ENCODE measurements at places on chromosomes 3 and 15.

GRCh38 chr3:129746629-129747028 is 140.2 kb upstream of the PLXND1 start:
- DNase-seq = no peak

- DNase-seq = no peak
Observed at GRCh38 chr15:71701808-71702207, 108.5 kb upstream of the NR2E3 start.

DNA sequence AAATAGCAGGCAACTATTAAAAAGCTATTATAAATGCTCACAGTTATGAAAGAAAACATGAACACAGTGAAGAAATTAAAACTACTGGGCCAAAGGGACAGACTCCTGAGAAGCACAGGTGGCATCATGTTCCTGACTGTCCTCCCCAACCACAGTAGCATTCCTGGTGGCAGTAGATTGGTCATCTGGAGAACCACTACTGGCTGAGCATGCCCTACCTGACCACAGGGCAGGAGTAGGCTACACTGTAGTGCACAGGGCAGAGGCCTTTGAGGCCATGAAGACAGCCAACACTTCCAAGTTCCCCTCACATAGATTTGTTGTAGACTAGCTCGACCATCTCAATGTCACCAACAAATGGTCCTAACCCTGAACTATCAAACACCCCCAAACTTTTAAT is 49.2 kb downstream of the NBEAL2 start:
- DNase-seq = no peak

DNA sequence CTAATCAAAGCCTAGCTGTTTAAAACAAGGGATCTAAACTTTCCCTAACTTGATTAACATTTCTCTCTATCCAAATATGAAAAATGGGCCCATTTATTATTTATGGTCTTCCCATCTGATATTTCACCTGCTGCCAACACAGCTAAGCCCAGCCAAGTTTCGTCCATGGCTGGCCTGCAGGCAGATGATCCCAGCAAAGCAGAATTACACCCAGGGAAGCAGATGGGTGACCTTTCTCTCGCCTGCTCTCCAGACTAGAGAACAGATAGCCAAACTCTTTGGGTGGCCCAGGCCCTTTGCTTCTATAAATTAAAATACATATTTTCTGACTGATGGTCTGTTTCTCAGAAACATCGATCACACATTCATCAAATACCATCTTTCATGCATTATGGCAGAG is 1038.8 kb downstream of the AGBL1 start:
- DNase-seq = no peak

DNA sequence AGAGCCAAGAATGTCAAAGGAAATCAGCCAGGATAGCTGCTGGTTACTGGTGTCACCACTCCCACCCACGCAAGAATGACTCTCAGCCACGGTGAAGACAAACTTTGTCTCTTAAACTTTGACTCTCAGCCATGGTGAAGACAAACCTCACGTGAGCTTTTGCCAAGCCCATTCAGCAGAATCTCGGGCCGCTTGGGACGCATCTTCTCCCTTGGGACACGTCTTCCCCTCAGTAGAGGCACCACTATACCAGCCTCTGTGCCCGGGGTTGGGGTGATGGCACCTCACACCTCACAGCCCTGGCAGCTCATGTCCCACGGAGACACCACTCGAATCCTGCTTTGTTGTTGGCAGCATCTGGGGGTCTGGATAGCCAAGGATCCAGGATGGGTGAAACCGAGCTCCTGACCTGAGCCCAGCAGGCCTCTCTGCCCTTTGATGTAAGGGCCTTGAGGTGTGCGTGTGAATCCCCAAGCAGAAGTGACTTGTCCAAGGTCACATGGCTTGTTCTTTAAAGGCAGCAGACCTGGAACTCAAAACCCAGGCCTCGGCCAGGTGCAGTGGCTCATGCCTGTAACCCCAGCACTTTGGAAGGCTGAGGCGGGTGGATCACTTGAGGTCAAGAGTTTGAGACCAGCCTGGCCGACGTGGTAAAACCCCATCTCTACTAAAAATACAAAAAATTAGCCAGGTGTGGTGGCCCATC is 21.8 kb downstream of the RBPMS2 start:
- DNase-seq = no peak

DNA sequence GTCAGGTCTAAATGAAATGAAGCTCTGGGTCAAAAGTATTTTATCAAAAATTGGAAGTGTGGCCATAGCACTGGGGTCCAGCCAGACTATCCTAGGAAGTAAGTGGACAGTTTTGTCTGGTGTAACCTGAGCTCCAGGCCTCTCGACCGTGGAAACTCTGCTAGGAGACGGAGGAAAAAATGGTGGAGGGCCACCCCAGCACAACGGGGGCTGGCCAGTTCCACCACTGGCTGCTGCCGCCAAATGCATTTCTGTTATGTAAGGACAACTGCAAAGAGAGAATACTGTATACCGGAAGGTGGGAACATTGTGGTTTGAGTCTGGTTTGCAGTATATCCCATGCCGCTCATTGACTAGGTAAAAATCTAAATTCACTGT is 235.7 kb downstream of the GREM1 start:
- DNase-seq = no peak

DNA sequence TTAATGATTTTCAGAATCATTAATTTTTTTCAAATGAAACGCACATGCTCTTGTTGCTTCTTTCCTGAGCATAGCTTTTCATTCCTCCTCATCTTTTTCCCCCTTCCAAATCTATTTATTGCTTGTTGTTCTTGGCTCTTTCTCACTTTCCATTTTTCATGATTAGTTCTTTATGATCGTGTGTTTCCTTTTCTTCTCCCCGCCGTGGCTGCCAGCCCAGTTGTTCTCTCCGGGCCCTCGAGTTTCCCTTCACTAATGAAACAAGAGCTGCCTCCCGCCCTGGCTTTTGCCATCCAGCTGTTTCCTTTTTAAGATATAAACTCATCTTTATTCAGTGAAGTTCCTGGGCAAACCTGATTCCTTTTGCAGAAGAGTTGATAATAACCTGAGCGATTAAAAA is 170.2 kb upstream of the NR2F2 start:
- peak; percentile 67 for DNase-seq

DNA sequence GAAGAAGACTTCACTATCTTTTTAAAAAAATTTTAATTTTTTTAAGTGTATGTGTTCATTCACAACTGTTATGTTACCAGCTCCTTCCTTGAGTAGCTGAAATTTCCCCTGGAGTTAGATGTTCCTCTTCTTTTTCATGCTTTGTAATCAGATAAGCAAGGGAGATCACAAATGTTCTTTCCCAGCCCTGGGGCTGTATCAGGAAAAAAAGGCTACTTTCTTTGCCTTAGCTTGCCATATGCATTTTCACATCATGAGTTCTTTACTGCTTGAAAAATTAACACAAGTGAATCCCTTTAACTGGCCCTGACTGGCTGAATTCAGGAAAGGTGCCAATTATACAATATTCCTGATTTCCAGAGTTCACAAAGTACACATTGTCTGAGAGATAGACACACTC is 353.2 kb upstream of the ATP11B start:
- DNase-seq = no peak

GRCh38 chr3:32977861-32978260 is 26.4 kb downstream of the CCR4 start:
- no peak for DNase-seq

GRCh38 chr3:112817797-112818196 is 28.9 kb downstream of the CD200R1L start:
- DNase-seq = no peak

- DNase-seq = no peak
Observed at GRCh38 chr15:22224241-22224671, 143.9 kb downstream of the OR4M2 start.

GRCh38 chr3:191087391-191087790 is 111.7 kb upstream of the OSTN start:
- no peak for DNase-seq

DNA sequence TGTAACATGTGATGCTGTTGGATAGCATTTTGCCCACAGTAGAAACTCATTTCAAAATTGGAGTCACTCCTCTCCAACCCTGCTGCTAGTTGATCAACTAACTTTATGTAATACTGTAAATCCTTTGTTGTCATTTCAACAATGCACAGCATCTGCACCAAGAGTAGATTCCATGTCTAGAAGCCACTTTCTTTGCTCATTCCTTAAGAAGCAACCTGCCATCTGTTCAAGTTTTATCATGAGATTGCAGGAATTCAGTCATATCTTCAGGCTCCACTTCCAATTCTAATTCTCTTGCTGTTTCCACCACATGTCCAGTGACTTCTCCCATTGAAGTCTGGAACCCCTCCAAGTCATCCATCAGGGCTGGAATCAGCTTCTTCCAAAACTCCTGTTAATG is 42.9 kb downstream of the AKAP13 start:
- no peak for DNase-seq

- no peak for DNase-seq
Observed at GRCh38 chr15:48603123-48603500, 42.4 kb downstream of the FBN1 start.

DNA sequence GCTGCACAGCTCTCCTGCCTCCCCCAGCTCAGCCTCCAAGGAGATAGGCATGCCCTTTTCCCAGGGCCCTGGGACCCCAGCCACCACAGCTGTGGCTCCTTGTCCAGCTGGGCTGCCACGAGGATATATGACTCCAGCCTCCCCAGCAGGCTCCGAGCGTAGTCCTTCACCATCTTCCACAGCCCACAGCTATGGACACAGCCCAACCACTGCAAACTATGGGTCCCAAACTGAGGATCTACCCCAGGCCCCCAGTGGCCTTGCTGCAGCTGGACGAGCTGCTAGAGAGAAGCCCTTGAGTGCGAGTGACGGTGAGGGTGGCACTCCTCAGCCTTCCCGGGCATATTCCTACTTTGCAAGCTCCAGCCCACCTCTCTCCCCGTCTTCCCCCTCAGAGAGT is 20.5 kb upstream of the APEH start:
- no peak for DNase-seq

DNA sequence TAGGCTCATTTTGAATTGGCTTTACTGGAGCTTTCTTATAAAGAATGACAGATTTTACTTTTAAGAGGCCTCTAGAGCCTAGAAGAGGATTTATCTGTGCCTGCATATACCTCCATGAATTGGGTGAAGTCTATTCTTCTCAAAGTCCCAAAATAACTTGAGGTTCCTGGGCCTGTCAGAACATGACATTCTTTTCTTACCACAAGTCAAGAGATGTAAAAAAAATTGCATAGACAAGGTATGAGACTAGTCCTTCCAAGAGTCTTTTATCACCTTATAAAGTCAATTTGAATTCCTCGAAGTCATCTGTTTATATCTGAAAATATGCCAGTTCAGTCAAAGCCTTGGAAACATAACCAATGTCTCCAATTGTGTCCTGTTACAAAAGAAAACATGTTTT is 17.2 kb upstream of the CD200 start:
- no peak for DNase-seq

GRCh38 chr3:72628065-72628464 is 220.2 kb downstream of the SHQ1 start:
- DNase-seq = no peak

DNA sequence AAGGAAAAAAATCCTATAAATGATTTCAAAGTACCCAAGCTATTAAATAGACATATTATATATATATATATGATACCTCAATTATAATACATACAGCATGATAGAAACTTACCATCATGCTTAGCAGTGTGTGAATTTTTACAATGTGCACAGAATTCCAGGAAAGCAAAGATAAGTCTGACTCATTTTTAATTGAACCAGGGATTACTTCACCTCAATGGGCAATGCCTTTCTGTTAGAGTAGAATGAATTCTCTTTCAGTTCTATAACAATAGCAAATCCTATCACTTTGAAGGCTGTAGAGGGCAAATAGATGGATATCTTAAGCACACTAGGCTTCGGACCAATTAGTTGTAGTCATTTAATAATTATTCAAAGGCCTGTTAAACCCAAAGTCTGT is 54.8 kb upstream of the P3H2 start:
- DNase-seq = no peak

DNA sequence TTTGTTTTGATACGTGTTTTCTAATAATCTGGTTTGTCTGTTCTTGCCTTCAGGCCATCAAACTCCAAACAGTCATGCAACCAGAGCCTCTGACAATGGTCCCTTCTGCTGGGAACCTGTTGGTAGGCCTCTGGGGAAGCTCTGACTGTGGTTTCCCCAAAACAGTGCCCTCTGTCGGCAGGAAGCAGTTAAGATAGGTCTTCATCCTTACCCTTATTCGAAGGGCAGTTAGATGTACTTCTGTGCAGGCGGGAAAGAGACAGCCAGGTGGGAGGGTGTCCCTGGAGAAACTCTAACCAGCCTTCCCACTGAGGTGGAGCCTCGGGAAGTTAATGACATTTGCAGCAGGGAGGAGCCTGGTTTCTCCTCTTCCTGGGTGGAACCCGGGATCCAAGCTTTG is 81.6 kb upstream of the CHMP2B start:
- DNase-seq = no peak

DNA sequence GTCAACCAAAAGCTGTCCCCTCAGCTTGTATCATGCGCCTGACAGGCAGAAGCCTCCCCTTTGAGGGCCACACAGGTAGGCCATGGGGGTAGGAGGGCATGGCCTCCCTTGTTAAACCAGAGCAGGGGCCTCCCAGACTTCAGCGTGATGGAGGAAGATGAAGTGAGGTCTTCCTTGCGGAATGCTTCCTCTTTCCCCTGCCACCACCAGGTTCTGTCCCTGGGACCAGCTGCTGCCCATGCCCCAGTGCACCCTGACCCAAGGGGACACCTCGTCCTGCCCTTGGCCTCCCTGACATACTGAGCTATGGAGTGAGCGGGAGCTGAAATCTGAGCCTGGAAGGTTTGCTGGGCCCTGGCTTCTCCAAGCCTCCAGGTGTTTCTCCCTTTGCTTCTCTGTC is 26.7 kb downstream of the SSUH2 start:
- DNase-seq = no peak

DNA sequence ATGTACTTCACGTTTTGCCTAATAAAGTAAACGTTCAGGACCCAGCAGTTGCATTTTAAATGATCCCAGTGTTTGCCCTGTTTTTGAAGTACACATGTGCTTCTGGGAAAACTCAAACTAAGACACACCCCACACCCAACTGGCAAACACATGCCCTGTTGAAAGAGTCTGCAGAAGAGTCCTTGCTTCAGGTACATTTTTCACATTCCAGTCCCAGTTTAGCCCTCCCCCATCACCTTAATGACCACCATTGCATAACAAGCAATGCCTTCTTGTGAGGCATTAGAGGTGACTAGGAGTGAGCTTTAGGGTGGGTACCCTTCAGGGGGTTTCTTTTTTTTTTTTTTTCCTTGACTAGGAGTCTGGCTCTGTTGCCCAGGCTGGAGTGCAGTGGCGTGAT is 322.3 kb downstream of the CNTN4 start:
- DNase-seq = no peak

- peak; percentile 76 for DNase-seq
Observed at GRCh38 chr3:141093971-141094684, 43.0 kb downstream of the SPSB4 start.

DNA sequence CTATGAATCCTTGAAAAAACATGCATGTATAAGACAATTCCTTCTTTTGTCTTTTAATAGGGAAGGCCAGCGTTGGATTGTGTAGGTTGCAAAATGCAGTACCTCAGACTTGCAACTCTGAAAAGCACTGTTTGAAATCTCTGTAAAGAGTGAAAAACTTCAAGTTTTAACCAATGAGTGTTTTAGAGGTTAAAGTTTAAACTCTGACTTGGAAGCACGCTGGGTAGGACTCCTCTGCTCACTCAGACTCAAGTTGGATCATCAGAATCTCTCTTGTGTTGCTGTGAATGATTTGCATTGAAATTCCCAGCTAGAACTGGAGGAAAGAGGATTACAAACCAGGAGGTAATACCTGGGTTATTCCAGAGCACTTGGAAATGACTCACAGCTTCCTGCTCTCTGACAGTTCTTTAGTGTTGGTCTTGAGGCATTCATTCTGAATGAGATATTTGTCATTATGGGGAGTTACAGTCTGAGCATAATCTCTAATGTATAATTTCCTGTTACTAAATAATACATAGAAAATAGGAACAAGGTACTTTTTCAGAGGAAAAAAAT is 49.1 kb downstream of the PLS1 start:
- DNase-seq = no peak

All from ascending aorta (tissue), 2 donors.